ENCODE measurements at places on chromosomes 5 and 9.

DNA sequence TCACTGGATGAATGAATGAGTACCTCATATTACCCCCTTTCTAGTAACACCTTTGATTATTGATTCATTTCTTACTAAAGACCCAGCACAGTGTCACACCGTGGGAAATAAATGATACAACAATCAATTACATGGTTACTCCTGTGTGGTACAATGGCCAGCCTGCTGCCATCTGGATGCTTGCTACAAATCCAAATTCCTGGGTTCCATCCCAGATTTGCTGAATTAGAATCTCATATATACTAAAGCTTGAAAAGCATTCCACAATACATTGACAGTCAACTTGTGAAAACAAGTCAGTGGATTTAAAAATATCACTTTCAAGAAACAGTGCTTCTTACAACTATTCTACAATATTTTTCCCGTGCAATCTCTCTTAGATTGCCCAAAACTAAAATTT is 989.3 kb downstream of the PTPRD start:
- no peak for DNase-seq

DNA sequence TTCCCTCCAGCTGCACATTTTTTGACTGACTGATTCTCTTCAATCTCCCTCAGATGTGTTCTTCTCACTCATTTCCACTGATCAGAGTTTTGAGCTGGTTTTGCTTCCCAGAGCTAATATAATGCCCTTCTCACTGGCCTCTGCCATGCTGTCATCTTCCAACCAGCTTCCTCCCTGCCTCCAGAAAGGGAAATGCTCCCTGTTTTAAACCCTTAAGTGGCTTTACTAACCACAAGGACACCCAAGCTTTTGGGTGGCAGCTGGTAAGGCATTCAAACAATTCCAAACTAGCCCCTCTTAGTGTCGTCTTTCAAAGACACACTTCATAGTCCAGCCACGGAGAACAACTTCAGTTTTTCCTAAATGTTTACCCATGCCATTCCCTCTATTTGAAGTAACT is 172.5 kb downstream of the CRB2 start:
- no peak for DNase-seq

DNA sequence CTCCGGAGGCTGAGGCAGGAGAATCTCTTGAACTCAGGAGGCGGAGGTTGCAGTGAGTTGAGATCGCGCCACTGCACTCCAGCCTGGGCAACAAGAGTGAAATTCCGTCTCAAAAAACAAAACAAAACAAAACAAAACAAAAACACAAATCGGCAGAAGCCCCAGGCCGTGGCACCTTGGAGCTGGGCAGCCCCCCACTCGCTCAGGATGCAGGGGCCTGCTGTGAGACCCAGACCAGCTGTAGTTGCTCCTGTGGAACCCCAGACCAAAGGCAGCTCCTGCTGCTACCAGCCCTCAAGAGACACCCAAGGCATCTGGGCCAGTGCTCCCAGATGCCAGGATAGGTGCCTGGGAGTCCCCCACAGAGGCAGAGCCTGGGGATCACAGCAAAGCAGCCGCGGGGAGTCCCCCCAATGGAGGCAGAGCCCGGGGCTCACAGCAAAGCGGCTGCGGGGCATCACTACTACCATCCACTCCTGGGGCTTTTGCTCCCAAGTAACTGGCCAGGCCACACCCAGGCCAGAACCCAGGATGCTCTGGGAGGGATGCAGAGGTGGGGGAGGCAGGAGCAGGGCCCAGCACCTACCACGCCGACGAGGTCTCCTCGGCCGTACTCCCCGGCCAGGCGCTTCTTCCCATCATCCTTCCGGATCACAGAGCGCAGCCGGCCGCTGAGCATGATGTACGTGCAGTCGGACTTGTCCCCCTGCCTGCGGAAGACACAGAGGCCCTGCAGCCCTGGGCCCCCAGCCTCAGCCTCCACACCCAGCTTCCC is 37.7 kb upstream of the NSMF start:
- DNase-seq: no peak

DNA sequence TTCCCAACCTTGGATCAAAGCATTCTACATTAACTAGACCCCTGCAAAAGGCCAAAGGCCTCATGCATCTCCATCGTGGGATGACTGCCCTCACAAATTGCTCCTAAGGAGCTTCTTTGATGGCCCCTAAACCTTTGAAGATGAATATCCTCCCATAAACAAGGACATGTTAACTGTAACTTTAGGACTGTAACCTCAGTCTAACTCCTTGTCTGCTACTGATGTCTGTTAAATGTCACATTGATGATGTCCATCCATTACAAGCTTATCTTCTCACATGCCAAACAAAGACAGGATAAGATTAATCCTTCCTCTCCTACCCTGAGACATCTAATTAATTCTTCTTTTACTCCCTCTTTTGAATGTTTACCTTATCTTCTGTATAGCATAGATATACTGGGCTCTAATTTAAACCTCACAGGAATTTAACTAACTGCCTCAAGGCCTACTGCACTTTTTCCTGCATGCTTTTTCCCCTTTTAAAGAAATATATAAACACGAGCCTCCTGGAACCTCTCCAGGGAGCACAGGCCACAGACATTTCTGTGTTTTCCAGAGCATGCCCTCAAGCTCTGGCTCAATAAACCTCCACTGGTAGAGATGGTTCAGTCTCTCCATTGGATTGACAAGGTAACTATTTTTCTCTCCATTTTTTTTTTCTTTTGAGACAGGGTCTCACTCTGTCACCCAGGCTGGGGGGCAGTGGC is 90.6 kb upstream of the SLC25A48 start:
- no peak for DNase-seq

- DNase-seq: no peak
Measured at GRCh38 chr5:50767588-50767987, 101.2 kb downstream of the PARP8 start.

DNA sequence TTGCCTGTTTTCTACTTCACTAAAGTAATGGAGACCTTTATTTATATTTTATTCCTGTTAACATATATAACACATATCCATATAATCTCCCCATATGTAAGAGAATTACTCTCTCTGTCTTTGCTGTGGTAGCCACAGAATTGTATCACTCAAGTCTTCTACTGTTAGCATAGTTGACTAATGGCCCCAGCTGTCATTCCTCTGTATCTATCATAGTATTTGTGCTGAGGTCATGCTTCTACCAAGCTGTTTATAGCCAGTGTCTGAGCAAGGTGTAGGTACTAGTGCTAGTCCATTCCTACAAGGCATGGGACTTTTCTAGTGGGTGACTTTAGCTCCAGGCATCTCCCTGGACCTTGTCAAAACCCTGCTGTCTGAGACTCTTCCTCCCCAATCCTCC is 244.1 kb downstream of the KIAA0825 start:
- DNase-seq: no peak

- DNase-seq: no peak
Measured at GRCh38 chr9:95092262-95093072, 225.0 kb downstream of the FANCC start.
